ENCODE measurements at places on chromosomes 4 and X. TPM values are rescaled to one million over a fixed set of nuclear protein-coding genes. Genes with fewer than 3 reads are reported as not detected.

DNA sequence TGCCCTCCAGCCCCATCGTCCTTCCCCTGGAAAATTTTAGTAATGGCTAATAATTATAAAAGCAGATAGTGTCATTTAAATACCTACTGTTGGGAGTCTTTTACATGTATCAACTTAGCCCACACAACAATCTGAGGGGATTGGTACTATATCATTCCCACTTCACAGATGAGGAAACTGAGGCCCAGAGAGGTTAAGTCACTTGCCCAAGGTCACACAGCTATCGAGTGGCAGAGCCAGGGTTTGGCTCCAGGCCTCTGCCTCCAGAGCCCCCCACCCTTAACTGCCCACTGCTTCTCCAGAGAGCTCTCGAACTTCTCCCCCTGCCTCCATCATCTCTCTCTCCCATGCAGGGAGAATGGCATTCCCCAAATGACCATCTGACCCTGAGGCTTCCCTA lies 7.4 kb downstream of the C4orf50 start:
- no peak overlapping the region for H3K27ac ChIP-seq
- DNase-seq: peak; percentile 1
- no peak overlapping the region for H3K4me3 ChIP-seq
- no peaks in the 10 kb centered on the region for H3K36me3 ChIP-seq
- peaks cover 19% of the 10 kb centered on the region for H3K27me3 ChIP-seq
- H3K4me1 ChIP-seq: no peaks in the 10 kb centered on the region

- no peak for DNase-seq
- no peaks in the 10 kb centered on the region for H3K27me3 ChIP-seq
- no peak overlapping the region for H3K4me3 ChIP-seq
- H3K27ac ChIP-seq: no peak overlapping the region
- H3K36me3 ChIP-seq: no peaks in the 10 kb centered on the region
Measured at GRCh38 chr4:73538162-73538561, 56.6 kb downstream of the AFM start.

- H3K4me1 ChIP-seq: peaks cover 11% of the 10 kb centered on the region
- H3K36me3 ChIP-seq: peaks cover 44% of the 10 kb centered on the region
- H3K27me3 ChIP-seq: no peaks in the 10 kb centered on the region
- no peak overlapping the region for H3K27ac ChIP-seq
- peak overlapping the region; percentile 14 for H3K4me3 ChIP-seq
- DNase-seq: no peak
Measured at GRCh38 chr4:105434940-105435339, 38.9 kb downstream of the PPA2 start.

DNA sequence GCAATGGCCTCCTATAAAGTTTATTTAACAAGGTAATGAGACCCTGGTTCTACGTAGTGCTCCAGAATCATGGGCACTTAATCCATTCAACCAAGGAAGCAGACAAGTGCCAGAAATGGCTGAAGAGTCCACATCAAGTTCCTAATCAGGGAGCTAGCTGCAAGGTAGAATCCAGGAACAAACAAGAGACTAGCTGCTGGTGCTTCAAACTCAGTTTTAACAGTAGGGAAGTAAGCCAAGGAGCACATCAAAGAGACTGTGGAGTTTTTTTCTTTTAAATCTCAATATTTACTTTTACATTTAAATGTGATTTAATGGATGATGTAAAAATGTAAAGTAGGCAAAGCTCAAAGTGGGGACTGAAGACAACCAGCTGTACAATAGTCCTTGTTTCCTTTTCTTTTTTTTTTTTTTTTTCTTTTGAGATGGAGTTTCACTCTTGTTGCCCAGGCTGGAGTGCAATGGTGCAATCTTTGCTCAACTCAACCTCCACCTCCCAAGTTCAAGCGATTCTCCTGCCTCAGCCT lies 630.4 kb downstream of the CCSER1 start:
- peaks cover 5% of the 10 kb centered on the region for H3K36me3 ChIP-seq
- no peaks in the 10 kb centered on the region for H3K4me1 ChIP-seq
- no peaks in the 10 kb centered on the region for H3K27me3 ChIP-seq

The TMPRSS11A gene
- not detected for total RNA-seq

The RNF150 gene
- not detected for total RNA-seq
